ENCODE measurements at places on chromosomes 2 and 18.

GRCh38 chr2:73250872-73251846 lies 17.1 kb downstream of the CCT7 start:
- no peak for DNase-seq

DNA sequence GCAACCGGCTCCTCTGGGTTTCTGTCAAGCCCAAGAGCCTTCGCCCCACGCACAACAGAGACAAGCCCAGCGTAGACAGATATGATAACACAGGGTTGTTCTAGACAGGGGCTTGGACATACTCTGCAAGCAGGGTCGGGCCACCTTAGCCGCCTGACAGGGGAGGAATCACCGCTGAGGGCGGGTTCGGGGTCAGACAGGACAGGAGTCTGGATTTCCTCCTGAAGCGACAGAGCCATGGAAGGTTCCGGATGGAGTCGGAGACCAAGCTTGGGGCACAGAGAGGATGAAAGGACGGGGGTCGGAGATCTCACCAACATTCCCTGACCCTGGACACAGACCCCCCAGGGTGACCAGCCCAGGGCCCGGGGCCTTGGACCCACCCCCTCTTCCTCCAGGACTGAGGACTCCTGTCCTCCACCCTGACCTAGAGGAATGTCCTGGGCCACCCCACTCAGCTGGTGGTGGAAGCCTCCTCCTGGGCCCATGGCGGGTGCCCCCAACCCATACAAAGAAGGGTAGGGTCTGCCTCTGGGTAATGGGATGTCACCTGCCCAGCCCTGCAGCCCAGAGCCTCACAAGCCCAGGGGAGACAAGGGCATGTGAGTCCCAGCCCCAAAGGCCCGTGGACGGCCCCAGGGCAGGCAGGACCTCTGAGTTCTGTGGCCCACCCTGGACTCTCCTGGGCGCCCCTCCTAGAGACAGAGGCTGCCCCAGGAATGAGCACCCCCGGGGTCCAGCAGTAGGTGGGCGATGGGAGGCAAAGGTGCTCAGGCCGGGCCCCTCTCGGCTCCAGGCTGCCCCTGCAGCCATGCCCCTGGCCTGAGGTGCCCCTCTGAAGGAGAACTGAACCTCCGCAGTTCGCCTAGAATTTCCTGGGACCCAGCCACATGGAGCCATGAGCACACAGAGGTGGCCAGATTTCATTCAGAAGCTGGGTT lies 44.1 kb upstream of the GPC1 start:
- DNase-seq: no peak

- DNase-seq: peak; percentile 39
These were observed 2.7 kb downstream of the BMPR2 start for GRCh38 chr2:202378662-202379358.

DNA sequence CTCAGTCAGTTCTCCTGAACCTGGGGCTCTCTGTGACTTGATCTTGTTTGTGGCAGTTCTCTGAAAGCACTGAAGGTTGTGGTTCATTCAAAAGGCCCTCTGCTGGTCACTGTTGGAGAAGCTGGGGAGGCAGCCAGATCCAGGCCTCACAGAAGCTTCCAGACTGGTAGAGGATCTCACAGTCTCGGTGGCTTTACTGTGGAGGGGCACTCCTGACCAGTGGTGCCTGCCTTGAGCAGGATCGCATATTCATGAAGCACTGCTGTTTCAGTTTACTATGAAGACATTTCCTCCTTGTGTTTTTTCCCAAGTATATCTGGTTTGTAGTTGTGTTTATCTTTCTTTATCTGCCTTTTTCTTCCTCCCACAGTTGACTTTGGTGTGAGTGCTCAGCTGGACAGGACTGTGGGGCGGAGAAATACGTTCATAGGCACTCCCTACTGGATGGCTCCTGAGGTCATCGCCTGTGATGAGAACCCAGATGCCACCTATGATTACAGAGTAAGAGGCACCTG lies 133.9 kb downstream of the MAP4K4 start:
- peak; percentile 79 for DNase-seq

DNA sequence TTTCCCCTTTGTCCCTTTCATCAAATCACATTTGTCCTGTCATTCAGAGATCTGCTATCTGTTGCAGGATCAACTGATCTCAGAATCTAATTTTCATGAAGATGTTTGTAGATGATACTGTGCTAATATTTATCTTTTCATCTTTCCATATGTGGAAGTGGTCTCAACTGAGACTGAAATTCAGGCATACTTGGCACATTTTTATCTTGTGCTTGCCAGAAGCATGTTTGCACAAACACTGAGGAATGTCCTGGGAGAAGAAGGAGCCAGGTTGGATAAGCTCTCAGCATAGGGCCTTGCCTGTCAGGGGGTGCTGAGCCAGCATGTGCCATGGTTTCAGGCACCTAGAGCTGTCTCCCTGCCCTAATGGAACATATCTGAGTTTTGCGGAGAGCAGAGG lies 24.5 kb upstream of the MMADHC start:
- peak; percentile 45 for DNase-seq

DNA sequence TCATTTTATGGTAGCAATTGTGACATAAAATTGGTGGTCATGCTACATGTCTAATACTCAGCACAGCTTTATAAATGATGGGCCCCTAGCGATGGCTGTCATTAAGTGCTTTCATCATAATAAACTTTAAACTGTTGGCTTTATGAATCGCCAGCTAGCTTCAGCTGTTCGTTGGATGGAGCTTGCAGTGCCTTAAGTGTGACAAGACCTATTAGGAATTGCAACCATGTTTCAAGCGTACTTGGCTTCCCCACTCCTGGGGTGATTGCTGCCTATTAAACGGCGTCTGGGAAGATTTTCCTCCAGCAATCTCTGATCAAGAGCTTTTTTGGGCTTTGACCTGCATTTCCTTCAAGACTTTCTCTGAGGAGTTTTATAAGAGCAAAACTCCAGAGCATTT lies 164.5 kb upstream of the SIX3 start:
- DNase-seq: no peak

- no peak for DNase-seq
These were observed 27.3 kb downstream of the MYCN start for GRCh38 chr2:15967415-15968279.

GRCh38 chr2:55048508-55049042 lies 1.7 kb downstream of the RTN4 start:
- DNase-seq: no peak

- no peak for DNase-seq
These were observed 27.5 kb downstream of the INHBB start for GRCh38 chr2:120373424-120373823.

GRCh38 chr2:218990612-218991011 lies 2.6 kb downstream of the CRYBA2 start:
- DNase-seq: no peak

DNA sequence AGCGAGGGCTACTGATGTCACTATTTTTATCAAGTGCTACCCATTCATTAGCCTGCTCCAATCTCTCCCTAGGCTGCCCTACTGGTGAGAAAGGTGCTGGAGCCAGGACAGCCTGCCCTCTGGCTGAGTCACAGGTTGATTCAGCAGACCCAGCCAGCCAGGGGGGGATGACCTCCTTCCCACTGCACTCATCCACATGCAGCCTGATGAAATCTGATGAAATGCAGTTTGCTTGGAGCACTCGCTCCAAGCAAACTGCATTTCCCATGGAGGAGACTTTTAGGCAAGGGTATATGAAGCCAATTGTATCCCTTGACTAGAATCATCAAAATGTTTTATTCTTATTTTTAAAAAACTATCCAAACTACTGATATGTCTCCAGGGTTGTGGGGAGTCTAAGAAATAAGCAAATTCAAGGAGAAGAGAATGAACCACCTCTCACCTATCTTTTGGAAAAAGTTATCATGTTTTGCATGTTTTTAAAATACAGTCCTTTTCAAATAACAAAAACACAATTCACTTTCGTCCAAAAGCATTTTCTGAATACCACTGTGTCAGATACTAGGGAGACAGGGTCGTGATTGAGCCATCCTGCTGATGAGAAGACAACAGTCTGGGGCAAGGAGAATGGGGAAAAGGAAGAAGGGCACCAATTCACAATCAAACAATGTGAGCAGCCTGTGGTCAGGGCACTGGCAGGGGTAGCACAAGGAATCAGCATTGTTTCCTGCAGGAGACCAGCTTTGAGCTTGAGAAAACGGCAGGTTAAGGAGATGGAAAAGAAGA lies 128.3 kb downstream of the AFF3 start:
- peak; percentile 97 for DNase-seq

- no peak for DNase-seq
These were observed 440.9 kb upstream of the UBE2E3 start for GRCh38 chr2:180539541-180539940.

All from astrocyte of the spinal cord (primary cell).